B cell (primary cell): ENCODE measurements at places on chromosomes 3 and 15. TPM values are rescaled to one million over a fixed set of nuclear protein-coding genes. Genes with fewer than 3 reads are reported as not detected.
A peak's percentile ranks its signal among the peaks of the same experiment; 100 is the strongest.

DNA sequence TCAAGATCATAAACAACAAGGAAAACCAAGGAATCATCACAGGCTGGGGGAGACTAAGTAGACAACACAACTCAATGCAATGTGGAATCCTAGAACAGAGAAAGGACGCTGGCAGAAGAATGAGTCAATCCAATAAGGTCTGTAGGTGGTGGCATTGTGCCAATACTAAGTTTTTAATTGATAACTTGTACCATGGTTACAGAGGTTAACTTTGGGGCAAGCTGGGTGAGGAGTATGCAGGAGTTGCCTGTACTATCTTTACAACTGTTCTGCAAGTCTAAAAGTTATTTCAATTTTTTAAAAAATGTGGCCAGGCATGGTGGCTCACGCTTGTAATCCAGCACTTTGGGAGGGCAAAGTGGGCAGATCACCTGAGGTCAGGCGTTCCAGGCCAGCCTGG lies 46.2 kb downstream of the RORA start:
- H3K27ac ChIP-seq = no peak overlapping the region
- peaks cover 2% of the 10 kb centered on the region for H3K27me3 ChIP-seq
- H3K4me1 ChIP-seq = no peaks in the 10 kb centered on the region

GRCh38 chr3:152331998-152332397 lies 63.3 kb downstream of the MBNL1 start:
- H3K27me3 ChIP-seq = no peaks in the 10 kb centered on the region
- H3K4me1 ChIP-seq = peaks cover 38% of the 10 kb centered on the region
- DNase-seq = no peak
- no peak overlapping the region for H3K4me3 ChIP-seq

DNA sequence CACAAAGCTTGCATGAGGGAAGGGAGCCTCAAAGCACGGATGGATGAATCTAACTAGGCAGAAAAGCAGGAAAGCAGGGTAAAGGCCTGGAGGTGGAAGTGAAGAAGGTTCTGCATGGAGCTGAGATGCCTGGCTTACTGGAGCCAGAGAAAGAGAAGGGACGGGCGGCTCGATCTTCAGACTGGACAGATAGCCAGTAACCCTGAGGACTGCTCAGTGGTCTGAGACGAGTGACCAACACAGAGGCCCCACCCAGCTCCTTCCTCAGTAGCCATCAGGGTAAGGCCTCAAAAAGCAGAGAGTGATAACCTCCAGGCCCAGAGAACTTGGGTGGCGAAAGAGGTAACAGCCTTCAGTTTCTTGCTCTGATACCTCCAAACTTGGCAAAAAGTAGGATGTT lies 6.4 kb downstream of the CLN6 start:
- H3K4me1 ChIP-seq = peaks cover 14% of the 10 kb centered on the region
- H3K27me3 ChIP-seq = no peaks in the 10 kb centered on the region
- no peak overlapping the region for H3K27ac ChIP-seq

The ZNF80 gene
- 0.27 and 0.42 TPM in 2 replicates for total RNA-seq

The SPATA12 gene
- not detected in 2 replicates for total RNA-seq

DNA sequence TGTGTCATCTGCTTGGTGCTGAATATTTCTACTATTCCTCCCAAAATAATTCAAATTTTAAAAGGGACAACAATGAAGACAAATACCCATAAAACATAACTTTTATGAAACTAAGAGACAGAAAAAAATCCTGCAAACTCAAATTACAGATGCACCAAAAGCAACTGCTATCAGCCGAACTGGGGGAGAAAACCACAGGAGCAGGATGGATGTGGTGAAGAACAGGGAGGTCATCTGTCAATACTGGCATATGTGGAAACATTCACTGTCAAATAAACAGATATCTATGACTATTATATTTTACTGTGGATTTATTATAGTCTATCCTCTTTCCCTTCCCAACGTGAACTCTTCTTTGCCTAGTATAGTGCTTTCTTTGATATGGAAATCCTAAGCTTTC lies 53.3 kb upstream of the CPOX start:
- no peak for DNase-seq
- no peak overlapping the region for H3K27ac ChIP-seq
- no peaks in the 10 kb centered on the region for H3K27me3 ChIP-seq
- no peak overlapping the region for H3K4me3 ChIP-seq
- H3K4me1 ChIP-seq = no peaks in the 10 kb centered on the region

DNA sequence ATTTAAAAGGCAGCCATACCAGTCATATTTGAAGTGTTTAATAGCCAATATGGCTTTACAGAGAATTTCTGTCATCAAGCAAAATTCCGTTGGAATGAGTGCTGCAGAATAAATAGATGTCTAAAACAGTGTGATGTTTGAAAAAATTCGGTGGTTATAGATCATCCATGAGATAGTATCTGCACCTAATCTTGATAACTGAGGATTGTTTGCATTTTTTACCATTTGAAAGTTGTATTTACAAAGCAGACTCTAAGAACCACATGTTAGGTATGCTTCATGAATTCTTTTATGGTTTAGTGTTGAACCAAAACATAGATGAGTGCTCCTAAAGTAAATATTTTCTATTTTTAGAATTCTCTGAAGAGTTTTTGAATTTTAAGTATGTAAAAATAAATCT lies 476.1 kb downstream of the NAALADL2 start:
- no peaks in the 10 kb centered on the region for H3K36me3 ChIP-seq
- H3K27me3 ChIP-seq = no peaks in the 10 kb centered on the region
- no peak overlapping the region for H3K4me3 ChIP-seq
- no peak for DNase-seq

DNA sequence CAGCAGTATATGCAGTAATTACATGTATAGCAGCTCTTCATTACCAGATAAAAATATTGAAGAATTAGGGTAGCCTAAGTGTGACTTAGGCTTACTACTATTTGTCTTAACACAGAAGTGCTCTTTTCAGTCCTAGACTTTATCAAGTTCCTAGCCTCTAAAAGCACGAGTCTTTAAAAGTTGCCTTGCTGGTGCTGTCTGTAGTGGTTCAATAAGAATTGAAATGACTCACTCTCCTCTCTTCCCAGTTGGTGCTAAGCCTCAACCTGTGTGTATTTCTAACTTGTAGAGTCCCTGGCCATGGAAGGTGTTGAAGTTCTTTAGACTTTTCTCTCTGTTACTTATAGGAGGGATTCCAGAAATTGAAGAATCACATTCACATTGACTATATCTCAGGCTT lies 395.4 kb upstream of the THRB start:
- no peaks in the 10 kb centered on the region for H3K27me3 ChIP-seq
- no peaks in the 10 kb centered on the region for H3K36me3 ChIP-seq
- no peak for DNase-seq
- no peak overlapping the region for H3K27ac ChIP-seq
- H3K4me1 ChIP-seq = no peaks in the 10 kb centered on the region

- no peaks in the 10 kb centered on the region for H3K27me3 ChIP-seq
- H3K4me1 ChIP-seq = peaks cover 3% of the 10 kb centered on the region
- no peak for DNase-seq
- H3K27ac ChIP-seq = no peak overlapping the region
Observed at GRCh38 chr15:67853454-67853853, 13.6 kb upstream of the RNU6-1 start.

DNA sequence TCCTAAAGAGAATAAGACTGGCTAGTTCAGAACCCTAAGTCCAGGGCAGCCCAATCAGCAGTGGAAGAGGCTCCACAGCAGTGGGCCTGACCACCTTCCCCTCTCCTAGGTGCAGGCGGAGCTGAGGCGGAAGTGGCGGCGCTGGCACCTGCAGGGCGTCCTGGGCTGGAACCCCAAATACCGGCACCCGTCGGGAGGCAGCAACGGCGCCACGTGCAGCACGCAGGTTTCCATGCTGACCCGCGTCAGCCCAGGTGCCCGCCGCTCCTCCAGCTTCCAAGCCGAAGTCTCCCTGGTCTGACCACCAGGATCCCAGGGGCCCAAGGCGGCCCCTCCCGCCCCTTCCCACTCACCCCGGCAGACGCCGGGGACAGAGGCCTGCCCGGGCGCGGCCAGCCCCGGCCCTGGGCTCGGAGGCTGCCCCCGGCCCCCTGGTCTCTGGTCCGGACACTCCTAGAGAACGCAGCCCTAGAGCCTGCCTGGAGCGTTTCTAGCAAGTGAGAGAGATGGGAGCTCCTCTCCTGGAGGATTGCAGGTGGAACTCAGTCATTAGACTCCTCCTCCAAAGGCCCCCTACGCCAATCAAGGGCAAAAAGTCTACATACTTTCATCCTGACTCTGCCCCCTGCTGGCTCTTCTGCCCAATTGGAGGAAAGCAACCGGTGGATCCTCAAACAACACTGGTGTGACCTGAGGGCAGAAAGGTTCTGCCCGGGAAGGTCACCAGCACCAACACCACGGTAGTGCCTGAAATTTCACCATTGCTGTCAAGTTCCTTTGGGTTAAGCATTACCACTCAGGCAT lies 33.7 kb downstream of the VIPR1 start:
- peak; percentile 34 for DNase-seq
- H3K36me3 ChIP-seq = no peaks in the 10 kb centered on the region
- no peaks in the 10 kb centered on the region for H3K27me3 ChIP-seq
- no peak overlapping the region for H3K27ac ChIP-seq
- no peaks in the 10 kb centered on the region for H3K4me1 ChIP-seq

The REC114 gene
- not detected in 2 replicates for total RNA-seq

GRCh38 chr3:70820397-70820796 lies 508.0 kb upstream of the MDFIC2 start:
- DNase-seq = no peak
- H3K36me3 ChIP-seq = no peaks in the 10 kb centered on the region
- no peak overlapping the region for H3K4me3 ChIP-seq
- H3K27ac ChIP-seq = no peak overlapping the region

DNA sequence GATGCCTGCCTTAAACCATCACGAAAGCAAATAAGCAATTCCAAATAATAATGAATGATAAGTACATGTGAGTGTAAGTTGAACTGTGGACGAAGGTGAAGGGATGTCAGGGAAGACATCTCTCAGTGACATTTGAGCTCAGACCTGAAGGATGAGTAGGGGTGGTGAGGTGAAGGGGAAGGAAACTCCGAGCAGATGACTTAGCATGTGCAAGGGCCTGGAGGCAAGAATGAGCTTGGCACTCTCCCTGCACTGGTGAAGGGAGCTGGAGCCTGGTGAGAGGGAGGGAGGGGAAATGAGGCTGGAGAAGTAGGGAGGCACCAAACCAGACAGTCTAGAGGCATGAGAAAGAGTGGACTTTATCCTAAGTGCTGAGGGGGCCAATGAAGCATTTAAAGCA lies 84.3 kb downstream of the MTHFS start:
- no peak overlapping the region for H3K4me3 ChIP-seq
- no peaks in the 10 kb centered on the region for H3K36me3 ChIP-seq
- no peak overlapping the region for H3K27ac ChIP-seq
- no peak for DNase-seq
- no peaks in the 10 kb centered on the region for H3K27me3 ChIP-seq

The RARB gene
- not detected in 2 replicates for total RNA-seq

The PRKAR2A gene
- total RNA-seq = 25.0 and 27.5 TPM in 2 replicates

GRCh38 chr3:161070252-161070930 lies 34.8 kb downstream of the B3GALNT1 start:
- DNase-seq = no peak
- H3K4me3 ChIP-seq = no peak overlapping the region
- no peak overlapping the region for H3K27ac ChIP-seq
- no peaks in the 10 kb centered on the region for H3K27me3 ChIP-seq
- peaks cover 43% of the 10 kb centered on the region for H3K4me1 ChIP-seq

DNA sequence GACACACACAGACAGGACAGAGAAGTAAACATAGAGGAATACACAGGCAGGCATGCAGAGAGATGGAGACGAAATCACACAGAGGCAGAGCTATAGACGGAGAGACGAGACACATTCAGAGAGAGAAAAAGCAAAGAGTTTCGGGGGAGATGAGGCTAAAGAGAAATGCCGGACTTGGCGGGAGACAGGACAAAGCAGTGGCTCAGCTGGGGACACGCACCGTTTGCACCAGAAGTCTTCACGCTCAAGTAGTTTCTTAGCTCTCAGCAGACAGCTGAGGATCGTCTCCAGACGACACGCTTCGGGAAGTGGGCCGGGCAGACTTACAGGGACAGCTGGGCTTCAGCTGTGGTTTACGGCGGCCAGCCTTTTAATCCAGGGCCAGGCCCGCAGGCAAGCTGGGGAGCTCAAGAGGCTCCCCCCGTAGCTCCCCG lies 56.2 kb upstream of the DLG1 start:
- H3K4me3 ChIP-seq = no peak overlapping the region
- no peaks in the 10 kb centered on the region for H3K27me3 ChIP-seq
- H3K27ac ChIP-seq = no peak overlapping the region
- H3K36me3 ChIP-seq = no peaks in the 10 kb centered on the region
- no peaks in the 10 kb centered on the region for H3K4me1 ChIP-seq
- DNase-seq = no peak

GRCh38 chr3:25665315-25666280 lies 891 bp upstream of the TOP2B start:
- no peaks in the 10 kb centered on the region for H3K36me3 ChIP-seq
- no peaks in the 10 kb centered on the region for H3K27me3 ChIP-seq
- peak overlapping the region; percentile 96 for H3K27ac ChIP-seq
- no peak for DNase-seq

GRCh38 chr3:112136046-112136445 lies 3.0 kb upstream of the GCSAM start:
- H3K4me1 ChIP-seq = peaks cover 52% of the 10 kb centered on the region
- H3K4me3 ChIP-seq = no peak overlapping the region
- H3K36me3 ChIP-seq = no peaks in the 10 kb centered on the region

DNA sequence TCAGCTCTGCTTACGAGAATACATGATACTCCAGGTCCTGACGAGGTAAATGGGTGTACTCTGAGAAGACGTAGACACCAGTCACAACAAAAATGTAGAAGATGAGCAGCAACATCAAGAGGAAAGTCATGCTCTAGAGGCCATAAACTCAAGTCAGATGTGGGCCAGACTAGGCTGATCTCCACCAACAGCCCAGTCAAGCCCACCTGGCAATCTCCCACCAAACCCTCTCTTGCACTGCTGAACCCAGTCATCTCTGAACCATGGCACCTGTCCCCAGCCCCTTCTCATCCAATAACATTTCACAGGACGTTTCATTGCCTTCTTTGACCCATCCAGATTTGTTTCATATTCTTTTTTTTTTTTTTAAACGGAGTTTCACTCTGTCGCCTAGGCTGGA lies 10.8 kb upstream of the PDIA3 start:
- H3K36me3 ChIP-seq = no peaks in the 10 kb centered on the region
- peaks cover 5% of the 10 kb centered on the region for H3K4me1 ChIP-seq
- H3K27me3 ChIP-seq = no peaks in the 10 kb centered on the region
- no peak overlapping the region for H3K27ac ChIP-seq
- DNase-seq = no peak

The GLCE gene
- 5.3 and 5.4 TPM in 2 replicates for total RNA-seq

- peak overlapping the region; percentile 85 for H3K4me3 ChIP-seq
- peak overlapping the region; percentile 85 for H3K27ac ChIP-seq
- H3K27me3 ChIP-seq = no peaks in the 10 kb centered on the region
- DNase-seq = no peak
Observed at GRCh38 chr3:120349855-120350125, 636 bp upstream of the LRRC58 start.

DNA sequence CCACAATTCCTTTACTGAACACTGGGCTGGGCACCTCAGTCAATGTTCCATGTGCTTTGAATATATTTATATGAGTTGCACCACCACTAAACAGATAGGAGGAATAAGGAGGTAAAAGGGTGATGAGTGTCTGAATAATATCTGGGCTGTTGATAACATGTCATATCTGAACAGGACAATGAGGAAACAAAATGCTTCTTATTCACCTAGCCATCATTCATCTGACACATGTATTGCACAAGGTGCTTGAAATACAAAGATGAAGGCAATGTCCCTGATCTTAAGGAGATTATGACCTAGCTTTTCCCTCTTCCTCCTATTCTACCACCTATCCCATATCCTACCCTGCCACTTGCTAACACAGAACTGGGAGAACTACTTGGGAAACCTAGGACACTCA lies 8.0 kb upstream of the CERS3 start:
- no peak for DNase-seq
- H3K36me3 ChIP-seq = no peaks in the 10 kb centered on the region
- H3K27me3 ChIP-seq = peaks cover 8% of the 10 kb centered on the region
- no peak overlapping the region for H3K27ac ChIP-seq
- H3K4me1 ChIP-seq = peaks cover 16% of the 10 kb centered on the region
- H3K4me3 ChIP-seq = no peak overlapping the region
